ENCODE measurements at places on chromosomes 1 and 21.
A peak's percentile ranks its signal among the peaks of the same experiment; 100 is the strongest.

DNA sequence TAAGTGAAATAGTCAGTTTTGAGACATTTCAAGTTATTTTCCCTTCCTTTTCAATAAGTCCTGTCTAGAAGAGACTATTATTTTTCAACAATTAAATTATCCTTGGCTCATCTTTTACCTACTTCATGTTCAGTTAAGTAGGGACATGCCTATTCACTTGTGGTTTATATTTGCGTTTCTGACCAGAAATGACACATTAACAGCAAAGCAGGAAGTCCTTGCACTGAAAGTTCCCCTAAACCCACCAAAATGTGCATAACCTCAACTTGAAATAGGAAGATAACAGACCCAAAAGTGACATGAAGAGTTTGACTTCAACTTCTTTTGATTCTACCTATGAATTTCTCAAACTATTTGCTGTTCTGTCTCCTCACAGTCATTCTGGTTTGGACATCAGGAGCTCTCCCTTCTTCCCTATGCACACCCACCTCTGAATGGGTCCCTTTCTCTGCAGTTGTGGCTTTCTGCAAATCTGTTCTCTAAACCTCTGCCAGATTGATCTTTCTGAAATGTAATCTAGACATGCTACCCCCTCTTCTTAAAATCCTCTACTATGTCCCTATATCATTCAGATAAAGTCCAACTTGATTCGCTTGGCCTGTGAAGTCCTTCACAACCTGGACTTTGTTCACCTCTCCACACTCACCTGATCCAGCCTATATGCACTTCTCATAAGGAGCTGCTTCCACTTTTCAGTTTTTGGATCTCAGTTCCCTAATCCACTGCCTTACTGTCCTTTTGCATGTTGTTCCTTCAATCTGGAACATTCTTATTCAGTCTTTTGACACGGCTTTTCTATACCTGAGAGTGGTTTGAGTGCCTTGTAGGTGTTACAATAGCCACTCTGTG lies 661.5 kb upstream of the ADGRL4 start:
- DNase-seq = no peak

DNA sequence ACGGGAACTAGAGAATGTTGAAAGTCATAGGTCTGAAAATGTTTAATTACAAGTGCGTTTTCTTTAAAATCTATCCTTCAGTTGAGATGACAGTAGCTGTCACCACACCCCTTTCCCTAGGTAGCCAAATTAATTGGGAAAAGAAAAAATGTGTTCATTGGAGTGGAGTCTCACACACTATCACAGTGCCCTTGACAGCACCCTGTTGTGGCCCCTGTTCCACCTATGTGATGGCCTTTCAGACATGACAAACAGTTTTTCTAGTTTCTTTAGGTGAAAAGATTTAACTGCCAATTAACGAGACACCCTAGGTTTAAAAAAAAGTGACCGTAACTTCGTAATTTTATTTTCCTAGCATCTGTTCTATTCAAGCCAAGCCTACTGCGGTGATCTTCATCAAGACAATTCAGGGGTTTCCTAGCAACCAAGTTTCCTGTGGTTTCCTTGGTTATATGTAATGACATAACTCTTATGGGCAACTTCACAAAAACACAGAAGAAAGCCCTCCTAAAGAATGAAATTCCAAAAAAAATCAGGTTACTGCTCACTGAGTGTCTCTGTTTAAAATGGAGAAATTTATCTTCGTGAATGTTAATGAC lies 298.3 kb downstream of the PDE4B start:
- DNase-seq = no peak

DNA sequence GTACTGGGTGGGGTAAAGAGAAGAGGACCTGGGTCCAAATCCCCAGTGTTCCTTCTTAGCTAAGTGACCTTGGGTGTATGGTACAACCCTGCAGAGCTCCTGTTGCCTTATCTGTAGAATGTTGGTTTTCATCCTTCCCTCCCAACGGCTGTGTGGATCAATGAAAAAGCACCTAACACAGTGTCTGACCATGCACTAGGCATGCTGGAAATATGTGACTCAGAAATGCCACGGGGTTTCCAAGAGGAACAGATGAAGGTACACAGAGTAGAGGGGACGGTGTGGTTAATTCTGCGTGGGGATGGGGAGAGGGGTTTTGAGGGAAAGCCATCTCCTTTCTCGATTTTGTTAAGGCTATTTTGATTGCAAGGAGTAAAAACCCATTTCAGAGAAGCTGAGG lies 8.6 kb downstream of the NIPAL3 start:
- no peak for DNase-seq

- no peak for DNase-seq
Measured at GRCh38 chr21:14086553-14086952, 124.2 kb downstream of the LIPI start.

DNA sequence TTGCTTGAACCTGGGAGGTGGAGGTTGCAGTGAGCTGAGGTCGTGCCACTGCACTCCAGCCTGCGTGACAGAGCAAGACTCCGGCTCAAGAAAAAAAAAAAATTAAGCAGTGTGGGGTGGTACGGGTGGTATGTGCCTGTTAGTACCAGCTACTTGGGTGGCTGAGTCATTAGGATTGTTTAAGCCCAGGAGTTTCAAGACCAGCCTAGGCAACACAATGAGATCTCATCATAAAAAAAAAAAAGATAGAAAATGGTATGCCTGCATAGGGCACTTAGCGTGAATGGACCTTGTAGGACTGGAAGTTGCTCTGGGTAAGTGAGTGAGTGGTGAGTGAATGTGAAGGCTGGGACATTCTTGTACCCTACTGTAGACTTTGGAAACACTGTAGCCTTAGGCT lies 37.0 kb downstream of the TBCE start:
- DNase-seq = no peak

- no peak for DNase-seq
Measured at GRCh38 chr1:206893380-206893779, 3.9 kb upstream of the IL24 start.

DNA sequence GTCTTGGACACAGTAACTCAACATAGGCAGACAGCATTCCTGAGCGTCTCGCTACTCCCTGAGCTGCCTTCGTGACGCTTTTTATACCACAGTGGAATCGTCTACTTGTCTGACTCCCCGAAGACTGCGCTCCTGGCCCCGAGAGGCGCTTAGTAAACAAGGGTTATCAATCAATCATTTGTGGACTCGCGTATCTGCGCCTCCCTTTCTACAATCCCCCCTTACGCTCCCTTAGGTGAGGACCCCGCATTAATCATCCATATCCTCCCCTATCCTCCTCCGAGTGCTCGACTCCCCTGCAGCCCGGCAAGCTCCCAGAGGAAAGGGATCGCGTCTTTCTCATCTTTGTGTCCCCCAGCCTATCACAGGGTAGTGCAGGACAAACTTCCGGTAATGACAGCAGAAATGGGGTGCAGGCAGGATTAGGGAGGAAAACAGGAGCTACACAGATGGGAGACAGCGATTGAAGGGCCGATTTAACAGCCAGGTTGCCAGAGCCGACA lies 522 bp downstream of the TMEM59 start:
- peak; percentile 11 for DNase-seq

DNA sequence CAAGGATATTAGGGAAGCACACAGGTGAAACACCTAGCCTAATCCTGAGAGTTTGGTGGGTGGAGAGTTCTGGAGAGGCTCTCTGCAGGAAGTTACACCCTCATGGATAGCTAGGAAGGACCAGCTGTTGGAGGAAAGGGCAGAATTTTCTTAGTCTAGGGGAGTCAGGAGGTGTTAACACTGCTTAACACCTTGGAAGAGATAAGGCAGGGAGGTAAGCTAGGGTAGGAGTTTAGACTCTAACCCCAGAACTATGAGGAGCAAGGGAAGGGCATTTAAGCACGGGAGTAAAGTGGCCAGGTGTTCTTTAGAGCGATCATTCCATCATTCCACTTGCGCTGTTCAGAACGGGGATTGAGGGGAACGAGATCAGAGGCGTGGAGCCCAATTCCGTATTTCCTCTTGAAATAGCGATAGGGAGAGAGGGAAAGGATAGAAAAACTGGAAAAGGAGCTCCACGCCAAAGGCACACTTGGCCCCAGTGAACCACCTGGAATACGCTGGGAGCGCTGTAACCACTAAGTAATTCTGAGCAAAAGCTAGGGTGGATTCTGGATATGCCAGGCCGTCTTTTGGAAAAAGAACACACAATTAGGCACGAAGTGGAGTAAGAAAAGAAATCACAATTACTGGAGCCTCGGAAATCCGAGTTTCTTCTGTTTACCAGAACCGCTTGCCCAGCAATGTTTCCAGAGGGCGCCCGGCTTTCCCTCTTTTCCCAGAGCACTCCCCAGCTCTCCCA lies 1.5 kb upstream of the GPR137B start:
- no peak for DNase-seq

DNA sequence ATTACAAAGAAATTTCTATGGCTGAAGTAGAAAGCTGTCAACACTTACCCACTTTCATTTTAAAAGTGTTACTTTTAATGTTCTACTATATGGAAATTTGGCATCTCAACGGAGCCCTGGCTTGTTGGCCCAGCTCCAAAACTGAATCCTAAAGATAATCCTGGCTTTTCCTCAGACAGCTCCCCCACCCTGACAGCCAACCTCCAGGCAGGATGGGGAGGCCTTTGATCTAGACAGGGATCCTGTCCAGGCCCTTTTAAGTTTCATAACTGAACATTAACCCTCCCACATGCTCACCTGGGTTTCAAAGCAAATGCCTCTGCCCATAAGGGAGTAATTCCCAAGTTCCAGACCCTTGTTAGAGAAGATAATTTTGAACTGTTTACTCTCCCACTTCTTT lies 99.3 kb upstream of the RALGPS2 start:
- no peak for DNase-seq

DNA sequence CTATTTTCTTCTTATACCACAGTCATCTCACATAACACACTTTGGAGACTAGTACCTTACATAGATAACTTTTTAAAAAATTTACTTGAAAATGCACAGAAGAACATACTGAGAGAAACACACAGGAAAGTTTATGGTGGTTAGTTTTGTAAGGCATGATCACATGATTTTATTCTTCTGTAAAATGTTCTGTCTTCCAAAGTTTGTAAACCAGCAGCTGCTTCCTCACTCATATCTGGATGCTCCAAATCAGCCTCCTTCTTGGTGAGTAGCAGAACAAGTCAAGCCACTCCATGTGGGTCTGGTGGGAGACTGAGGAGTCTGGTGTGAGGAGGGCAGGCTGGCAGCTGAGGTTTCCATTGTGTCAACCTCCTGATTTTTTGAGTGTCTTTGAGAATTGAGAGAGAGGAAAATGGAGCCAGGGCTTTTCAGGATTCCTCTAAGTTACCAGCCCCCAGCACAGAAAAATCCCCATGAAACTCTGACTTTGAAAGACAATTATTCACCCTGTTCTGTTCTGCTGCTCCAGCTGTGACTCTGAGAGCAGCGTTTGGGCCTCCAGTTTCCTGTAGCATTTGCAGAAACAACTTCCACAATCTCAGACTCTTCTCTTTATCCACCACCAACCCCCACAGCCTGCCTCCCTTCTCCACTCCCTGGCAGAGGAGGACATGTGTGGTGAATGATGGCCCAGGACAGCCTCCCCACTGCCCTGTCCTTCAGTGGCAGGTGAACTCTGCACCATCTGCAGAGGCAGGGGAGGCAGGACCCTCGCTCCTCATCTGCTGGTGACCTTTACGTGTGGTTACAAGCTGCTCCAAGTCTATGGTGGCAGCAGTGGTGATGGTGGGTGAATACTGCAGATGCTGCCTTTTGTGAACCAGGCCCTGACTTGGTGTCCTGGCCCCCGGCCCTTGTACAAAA lies 82.3 kb downstream of the FCRL5 start:
- DNase-seq = no peak

GRCh38 chr1:58584082-58584895 lies 7.2 kb upstream of the TACSTD2 start:
- DNase-seq = peak; percentile 93

DNA sequence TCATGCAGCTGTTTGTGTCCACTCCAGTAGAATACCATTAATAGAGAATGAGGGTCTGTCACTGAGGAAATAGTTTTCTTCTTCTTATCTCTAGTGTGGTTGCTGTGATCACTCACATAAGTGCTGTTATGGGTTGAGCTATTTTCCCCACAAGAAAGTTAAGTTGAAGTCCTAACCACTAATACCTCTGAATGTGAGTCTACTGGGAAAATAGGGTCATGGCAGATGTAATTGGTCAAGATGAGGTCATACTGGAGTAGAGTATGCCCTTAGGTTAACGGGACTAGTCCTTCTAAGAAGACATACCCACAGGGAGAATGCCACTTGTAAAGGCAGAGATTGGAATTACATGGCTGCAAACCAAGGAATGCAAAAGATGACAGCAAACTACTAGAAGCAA lies 70.5 kb upstream of the COL24A1 start:
- no peak for DNase-seq

GRCh38 chr1:58964880-58965279 lies 181.0 kb upstream of the JUN start:
- DNase-seq = no peak

GRCh38 chr1:227192163-227192562 lies 126.1 kb downstream of the CDC42BPA start:
- peak; percentile 23 for DNase-seq

GRCh38 chr1:35555212-35555584 lies 2.0 kb downstream of the KIAA0319L start:
- no peak for DNase-seq

DNA sequence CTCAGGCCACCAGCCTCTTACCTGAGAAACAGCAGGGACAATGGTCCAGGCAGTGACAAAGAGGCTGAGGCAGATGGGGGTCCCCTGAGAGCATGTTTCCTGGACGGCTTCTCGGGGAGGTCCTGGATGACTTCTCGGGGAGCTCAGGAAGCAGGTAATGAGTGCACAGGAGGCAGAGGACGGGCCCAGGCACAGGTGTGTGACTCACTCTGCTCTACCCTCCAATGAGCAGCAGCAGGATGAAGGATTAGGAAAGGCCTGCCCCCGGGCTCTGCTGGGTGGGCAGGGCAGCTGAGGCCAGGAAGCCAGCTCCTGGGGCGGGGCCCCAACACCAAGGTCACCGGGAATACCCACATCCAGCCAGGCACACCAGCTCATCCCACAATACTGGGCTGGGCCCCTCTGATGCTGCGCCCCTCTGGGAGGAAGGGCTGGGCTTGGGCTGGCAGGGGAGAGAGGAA lies 17.2 kb upstream of the PTAFR start:
- no peak for DNase-seq

DNA sequence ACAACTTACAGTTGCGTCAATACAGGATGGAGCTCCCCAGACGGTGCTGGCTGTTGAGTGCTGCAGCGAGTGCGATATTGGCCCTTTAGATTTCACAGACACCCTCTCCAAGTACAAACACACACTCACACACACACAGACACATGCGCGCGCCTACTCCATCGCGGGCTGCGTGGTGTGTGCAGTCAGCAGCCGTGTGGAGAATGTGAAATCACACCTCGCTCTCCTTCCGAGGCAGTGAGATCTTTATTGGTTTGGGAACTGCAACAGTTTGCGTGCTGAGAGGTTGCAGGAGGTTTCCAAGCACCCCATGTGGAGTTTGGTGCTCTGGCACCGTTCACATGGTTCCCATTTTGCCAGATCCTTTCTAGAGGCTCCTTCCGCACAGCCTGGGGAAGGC lies 372.2 kb downstream of the RRAGC start:
- no peak for DNase-seq

DNA sequence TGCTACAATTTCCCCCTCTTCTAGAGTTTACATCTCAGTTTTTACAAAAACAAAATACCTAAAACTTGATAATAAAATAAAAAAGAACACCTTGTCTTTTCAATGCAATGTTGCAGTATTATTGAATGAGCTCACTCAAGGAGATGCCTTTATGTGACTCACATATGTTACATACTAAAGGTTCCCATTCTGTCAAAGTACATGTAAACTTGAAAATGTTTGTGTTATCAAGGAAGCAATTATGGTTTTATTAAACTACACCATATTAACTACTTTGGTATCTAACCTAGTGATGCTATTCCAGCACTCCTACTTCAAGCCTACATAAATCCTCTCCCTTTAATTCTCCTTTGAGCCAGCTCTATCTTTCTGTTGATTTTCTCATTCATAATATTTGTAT lies 658.3 kb downstream of the PTPRC start:
- no peak for DNase-seq
